ENCODE measurements at places on chromosomes 2 and 18.

DNA sequence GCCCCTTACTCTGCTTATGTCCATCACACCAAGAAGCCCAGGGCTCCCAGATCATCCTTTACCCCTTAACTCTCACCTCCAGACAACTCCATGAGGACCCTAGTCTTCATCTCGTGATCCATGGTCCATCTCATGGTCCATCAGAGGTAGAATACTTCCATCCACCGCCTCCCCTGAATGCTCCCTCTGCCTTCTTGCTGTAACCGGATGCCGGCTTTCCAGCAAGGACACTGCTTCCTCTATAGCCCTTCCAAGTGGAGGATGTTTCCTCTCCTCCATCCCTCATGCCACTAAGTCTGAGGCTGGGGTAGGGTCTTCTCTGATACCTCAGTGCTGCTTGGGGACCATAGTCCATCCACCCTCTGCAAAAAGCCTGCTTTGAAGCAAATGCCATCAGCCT is 118.6 kb upstream of the SIX2 start:
- DNase-seq = no peak

DNA sequence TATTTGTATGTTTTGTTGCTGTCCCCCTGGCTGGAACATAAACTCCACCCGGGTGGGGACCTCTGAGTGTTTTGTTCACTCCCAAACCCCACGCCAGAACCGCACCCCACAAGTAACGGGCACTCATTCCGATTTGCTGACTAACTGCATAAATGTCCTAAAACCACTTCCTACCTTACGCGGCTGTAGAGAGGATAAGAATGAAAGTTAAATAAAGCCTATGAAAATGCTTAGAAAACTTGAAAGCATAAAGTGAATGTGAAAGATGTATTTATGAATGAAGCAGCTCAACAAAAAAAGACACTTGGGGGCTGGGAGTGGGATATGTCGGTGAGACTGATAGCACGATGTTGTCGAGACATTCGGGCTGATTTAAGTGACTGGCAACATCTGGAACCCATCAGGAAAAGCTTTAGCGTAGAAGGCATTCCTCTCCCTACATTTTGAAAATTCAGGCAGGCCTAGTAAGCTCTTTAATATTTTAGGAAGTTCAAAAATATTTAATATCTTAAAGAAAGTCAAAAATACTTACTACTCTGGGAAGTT is 206.7 kb downstream of the SH3RF3 start:
- DNase-seq = no peak

DNA sequence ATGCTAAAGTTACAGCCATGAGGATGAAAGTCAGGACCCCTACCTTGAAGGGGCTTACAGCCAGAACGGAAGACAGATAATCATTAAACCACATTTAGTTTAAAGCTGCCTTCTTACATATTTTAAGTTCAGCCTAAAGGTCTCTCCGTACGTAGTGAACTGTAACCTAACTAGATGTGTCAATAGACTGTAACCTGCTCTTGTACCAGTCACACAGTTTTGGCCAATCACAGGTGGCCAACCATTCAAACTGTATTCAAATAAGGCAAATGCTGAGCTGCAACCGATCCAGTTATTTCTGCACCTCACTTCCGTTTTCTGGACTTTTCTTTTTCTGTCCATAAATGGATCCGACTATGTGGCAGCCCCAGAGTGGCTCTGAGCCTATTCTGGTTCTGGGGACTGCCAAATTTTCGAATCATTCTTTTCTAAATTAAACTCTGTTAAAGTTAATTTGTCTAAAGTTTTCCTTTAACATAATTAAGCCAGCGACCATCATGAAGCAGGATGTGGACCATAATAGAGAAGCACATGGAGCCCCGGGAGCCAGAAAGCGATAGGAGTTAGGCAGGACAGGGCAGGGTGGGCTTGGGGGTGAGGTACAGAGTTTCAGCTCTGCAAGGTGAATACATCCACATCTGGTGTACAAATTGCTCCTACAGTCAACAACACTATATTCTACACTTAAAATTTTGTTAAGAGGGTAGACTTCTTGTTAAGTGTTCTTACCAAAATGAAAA is 48.4 kb upstream of the YPEL5 start:
- no peak for DNase-seq

- DNase-seq = no peak
Measured at GRCh38 chr18:10899481-10899880, 249.9 kb downstream of the PIEZO2 start.

DNA sequence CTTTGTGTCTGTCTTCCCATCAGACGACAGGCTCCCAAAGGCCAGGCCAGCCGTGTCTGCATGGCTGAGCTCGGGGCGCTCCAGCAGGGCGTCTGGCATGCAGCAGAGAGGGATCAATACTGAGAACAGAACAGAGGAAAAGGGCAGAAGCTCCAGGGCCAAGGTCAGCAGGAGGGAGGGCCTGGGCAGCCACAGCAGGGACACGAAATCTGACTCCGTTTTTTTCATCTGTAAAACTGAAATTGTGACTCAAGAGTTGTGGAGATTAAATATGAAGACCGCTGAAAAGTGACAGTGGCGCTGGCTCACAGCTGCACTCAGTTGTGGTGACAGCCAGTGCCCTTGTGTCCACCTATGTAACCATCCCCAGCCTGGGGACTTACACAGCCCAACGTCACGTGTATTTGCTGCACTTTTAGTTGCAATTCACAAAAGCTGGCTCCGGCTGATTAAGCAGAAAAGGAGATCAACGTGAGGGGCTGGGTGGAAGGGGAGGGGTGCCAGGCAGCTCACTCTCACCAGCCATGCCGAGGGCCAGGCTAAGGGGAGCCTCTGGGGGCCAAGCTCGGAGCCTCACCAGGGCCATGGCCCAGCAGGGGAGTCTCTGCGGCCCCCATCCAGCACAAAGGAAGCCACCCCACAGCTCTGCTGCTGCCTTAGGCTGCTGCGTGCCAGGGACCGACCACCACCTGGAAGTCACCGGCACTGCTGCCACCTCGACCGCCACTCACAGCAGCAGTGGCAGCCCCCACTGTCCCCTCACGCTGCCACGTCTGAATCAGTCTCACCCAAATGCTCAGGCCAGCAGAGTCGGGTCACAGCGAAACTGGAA is 74.7 kb downstream of the EIPR1 start:
- DNase-seq = no peak

- no peak for DNase-seq
Measured at GRCh38 chr2:211903961-211904360, 634.6 kb downstream of the ERBB4 start.

DNA sequence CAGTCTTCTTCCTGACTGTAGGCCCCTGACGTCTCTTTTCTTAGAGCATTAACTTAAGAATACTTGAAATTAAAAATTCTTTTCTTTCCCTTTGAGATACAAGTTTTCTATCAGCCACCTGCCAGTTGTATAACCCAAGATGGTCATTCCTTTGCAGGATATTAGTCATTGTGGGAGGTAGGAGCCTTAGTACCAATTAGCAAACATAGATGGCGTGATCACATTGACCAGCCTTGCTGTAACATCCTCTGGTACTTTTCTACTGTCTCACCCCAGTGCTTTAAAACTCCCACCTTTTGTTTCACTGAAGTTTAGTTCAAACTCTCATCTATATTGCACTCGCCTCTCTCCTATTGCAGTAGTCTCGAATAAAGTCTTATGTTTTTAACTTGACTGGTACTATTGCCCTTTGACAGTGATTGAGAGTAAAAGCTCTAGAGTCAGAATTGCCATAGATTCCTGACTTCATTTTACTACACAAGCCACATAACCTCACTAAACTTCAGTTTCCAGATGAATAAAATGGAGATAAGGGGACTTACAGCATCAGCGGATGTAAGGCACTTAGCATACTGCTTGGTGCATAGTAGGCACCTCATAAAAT is 74.1 kb downstream of the VRK2 start:
- DNase-seq = no peak

- DNase-seq = no peak
Measured at GRCh38 chr2:190354003-190354690, 10.8 kb downstream of the INPP1 start.

- no peak for DNase-seq
Measured at GRCh38 chr2:120825370-120826259, 89.9 kb downstream of the GLI2 start.

- no peak for DNase-seq
Measured at GRCh38 chr2:108460345-108461037, 11.5 kb downstream of the GCC2 start.

GRCh38 chr2:3253913-3254441 is 123.6 kb downstream of the EIPR1 start:
- DNase-seq = no peak

DNA sequence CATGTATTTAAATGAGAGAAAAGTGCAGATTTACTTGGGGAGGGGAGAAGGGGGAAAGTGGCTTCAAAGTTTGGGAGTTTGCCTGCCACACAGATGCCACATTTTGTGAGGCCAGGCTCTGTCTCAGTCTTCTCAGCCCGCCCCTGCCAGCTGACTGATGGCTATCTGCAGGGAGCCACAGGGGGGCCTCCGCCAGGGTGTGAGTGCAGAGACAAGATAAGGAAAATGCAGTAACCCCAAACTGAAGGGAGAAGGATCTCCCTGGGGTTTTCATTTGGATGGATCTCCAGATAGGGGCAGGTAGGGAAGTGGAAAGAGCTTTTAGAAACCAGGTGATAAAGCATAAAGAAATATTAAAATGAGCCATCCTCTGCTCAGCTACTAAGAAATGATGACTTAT is 128.8 kb downstream of the ZNF521 start:
- DNase-seq = no peak

DNA sequence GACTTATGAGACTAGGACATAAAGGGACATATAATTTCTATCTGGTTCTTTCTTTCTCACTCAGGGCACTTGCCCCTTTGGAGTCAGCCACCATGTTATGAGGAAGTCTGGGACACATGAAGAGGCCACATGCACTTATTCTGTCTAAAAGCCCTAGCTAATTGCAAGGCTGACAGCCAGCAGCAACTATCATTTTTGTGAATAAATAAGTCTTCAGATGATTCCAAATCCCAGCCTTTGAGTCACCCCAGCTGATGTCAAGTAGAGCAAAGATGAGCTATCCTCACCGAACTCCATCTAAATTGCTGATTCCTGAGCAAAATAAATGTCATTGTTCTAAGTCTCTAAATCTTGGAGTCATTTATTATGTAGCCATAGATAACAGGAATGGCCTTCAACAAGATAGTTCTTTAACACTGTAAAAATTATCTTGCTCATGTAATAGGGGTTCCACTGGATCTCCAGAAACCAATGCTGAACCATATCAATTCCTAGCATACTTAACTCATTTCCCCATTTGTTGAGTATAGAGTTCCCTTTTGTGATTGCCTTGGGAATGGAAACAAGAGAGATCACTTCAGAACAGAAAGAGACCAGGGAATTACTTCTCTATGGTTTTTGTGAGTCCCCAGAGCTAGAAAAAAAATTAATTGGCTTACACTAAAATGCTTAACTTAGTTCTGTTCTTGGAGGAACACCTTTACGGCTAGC is 50.6 kb upstream of the FN1 start:
- DNase-seq = no peak

- no peak for DNase-seq
Measured at GRCh38 chr2:128639693-128640092, 321.0 kb upstream of the HS6ST1 start.

DNA sequence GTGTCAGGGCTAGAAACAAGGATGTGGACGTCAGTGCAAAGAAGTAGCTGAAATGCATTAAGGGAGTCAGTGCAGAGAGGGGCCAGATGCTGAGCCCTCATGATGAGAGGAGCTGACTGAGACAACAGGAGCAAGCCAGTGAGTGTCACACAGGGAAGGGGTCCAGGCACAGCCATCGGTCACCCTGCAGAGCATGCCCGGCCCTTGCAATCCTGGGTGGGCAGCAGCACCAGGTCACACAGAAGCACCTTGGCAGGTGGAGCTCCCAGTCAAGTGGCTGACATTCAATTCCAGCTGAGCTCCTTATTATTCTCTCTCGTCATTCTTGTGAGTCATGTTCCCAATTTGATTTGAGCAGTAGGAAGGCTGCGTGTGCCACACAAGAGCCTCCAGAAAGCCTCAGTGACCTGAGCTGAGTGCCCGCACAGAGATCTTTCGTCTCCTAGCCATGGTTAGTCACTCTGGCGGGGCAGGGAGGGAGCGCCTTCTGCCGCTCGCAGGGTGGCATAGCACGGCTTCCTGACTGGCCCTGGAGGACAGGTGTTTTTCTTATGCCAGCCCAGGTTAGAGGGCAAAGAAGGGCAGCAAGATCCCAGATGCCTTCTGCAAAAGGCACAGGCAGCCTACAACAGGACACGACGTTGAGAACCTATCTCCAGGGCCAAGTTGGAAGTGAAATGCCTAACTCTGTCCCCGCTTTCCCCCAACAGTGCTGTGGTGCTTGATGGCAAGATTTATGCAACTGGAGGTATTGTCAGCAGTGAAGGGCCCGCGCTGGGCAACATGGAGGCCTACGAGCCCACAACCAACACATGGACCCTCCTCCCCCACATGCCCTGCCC is 220.9 kb downstream of the ATAD2B start:
- DNase-seq = no peak

DNA sequence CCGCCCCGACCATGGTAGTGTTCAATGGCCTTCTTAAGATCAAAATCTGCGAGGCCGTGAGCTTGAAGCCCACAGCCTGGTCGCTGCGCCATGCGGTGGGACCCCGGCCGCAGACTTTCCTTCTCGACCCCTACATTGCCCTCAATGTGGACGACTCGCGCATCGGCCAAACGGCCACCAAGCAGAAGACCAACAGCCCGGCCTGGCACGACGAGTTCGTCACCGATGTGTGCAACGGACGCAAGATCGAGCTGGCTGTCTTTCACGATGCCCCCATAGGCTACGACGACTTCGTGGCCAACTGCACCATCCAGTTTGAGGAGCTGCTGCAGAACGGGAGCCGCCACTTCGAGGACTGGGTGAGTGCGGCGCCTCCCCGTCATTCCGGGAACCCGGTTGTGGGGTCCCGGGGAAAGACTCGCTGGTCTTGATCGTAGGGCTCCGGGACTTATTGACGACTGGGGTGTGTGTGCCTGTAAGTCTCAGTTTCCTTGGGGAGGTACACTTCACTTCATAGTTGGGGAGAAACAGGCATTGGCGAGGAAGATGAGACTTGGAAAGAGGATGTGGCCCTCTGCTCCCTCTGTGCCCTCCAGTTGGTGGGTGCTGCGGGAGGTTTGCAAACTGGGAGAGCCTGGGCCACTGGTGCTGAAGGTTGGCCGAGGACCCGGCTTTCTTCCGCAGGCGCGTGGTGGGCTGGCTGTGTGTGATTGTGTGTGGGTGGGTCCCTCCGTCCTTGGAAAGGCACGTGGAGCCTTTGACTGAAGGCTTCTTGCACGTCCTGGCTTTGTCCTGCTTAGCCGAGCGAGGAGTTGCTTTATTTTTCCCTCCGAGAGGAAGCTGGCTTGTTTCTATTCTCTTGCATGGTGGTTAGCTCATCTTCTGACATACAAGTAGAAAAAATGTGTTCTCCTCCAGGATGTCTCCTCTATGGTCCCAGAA is 886 bp downstream of the PRKCE start:
- DNase-seq = no peak

GRCh38 chr18:46171331-46171730 is 67.1 kb downstream of the HAUS1 start:
- DNase-seq = no peak

GRCh38 chr2:105375001-105375561 is 23.8 kb downstream of the FHL2 start:
- no peak for DNase-seq
